ENCODE measurements at places on chromosomes 12 and 14. TPM values are rescaled to one million over a fixed set of nuclear protein-coding genes. Genes with fewer than 3 reads are reported as not detected.

- DNase-seq = no peak
Observed at GRCh38 chr12:114679452-114679875, 4.5 kb downstream of the TBX3 start.

DNA sequence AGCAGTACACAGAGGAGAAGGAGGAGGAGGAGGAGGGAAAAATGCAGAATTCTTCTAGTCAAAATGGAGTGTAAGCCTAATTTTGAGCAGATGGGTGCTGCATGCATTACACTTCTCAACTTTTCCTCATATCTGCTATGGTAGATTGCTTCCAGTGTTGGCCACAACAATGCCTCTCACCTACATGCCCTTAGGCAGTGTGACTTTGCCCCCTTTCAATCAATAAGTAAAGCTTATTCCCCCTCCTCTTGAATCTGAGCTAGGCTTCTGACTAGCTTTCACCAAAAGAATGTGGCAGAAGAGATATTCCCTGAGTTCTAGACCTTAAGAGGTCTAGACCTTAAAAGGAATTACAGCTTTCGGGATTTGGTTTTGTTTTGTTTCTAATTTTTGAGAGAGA, 3.2 kb upstream of the METTL3 start:
- DNase-seq = no peak

- DNase-seq = no peak
Observed at GRCh38 chr12:25800101-25800500, 158.4 kb upstream of the RASSF8 start.

DNA sequence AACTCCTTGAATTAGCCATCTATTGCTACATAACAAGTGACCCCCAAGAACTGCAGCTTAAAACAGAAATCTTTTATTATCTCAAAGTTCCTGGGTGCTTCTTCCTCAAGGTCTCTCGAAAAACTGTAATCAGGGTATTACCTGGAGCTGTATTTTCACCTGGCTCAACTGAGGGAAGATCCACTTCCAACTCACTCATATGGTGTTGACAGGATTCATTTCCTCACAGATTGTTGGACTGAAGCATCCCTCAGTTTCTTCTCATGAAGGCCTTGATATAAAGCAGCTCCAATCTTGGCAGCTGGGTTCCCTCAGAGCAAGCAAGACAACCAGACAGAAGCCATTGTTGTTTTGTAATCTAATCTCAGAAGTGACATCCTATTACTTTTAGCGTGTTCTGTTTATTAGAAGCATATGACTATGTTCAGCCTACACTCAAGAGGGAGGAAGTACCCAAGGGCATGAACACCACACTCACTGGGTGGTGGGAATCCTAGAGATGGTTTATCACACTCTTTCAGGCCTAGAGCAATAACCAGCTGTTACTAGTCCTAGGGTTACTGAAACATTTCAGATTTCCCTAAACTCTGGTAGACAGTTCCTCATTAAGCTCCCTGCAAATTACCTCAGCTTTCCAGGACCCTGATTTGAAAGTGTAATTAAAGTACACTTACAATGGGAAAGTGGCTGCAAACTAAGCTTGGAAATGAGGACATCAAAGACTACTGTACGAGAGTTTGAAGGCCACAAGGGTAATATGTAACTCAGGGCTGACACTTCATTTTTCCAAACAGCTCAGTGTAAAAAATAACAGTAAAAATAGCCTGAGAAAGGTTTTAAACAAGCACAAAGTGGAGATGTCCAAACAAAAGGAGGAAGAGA, 222.2 kb downstream of the SEC23A start:
- no peak for DNase-seq

DNA sequence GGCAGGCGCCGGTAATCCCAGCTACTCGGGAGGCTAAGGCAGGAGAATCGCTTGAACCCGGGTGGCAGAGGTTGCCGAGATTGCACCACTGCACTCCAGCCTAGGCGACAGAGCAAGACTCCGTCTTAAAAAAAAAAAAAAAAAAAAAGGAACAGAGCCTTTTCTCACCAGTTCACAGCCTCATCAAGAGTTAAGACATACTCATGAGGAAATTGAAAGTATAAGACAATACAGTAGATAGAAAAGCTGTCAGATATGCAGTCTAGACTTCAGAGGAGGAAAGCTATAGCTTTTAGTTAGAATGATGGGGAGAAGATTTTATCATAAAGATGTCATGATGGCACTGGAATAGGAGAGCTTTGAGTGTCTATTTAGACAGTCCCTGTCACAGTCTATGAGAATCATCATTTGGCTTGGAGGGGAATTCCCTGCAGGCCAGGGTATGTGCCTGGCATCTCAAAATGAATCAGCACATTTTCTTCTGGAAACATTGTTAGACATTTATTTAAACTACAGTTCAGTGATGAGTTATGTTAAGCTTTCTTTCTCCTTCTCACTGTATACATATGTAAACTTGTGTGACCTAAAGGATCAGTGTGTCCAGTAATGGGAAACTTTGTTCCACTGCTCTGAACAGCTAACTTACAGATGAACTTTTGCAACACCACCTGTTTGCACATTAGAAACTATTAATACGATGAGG, 2.9 kb upstream of the RAB35 start:
- no peak for DNase-seq

DNA sequence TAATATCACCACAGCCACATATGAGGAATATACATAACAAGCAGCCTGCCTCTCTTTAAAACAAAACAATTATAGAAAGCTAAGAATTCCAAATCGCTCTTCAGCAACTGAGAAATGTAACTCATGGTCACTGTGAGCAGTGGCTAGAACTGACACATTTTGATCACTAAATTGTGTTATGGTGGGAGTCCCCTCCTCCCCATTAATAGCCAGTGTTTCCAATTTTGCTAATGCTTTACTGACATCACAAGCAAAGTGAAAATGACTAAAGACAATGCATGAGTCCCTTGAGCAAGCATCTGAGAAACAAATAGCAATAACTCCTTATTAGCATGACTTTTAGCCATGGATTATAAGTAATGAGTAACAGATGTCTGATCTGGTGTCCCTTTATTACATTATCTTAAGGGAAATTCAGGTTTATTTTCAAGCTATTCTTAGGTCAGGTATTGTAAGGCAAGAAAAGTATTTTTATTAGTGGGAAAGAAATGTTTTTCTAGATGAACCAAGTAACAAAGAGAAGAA, 148.3 kb downstream of the KCNH5 start:
- no peak for DNase-seq

GRCh38 chr14:94269156-94269555, 23.9 kb downstream of the SERPINA10 start:
- DNase-seq = no peak

DNA sequence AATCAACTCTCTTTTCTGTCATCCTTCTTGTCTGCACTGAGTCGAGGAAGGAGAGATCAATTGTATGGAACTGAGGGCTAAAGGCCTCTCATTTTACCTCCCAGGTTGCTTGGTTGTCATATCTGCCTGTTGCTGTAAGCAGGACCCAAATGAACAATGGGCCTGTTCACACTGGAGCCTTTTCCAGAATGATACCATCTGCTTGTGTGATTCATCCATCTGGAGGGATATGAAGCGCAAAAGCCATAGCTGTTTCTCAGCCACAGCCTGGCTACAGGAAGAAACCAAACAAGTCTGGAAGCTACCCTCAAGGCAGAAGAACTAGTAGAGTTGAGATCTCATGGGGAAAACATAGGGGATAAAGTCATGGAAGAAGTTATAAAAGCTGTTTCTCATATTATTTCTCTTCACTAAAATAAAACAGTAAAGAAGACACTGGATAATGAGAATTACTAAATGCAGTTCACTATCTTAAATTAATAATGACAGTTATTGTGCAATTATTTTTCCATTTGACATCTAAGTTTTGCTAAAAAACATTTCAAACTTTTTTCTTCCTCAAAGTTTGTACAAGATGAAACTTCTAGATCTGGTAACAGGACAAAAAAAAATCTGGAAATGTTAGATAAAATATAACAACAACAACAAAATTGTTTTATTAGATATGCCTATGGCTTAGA, 106.3 kb downstream of the SPTSSA start:
- no peak for DNase-seq

DNA sequence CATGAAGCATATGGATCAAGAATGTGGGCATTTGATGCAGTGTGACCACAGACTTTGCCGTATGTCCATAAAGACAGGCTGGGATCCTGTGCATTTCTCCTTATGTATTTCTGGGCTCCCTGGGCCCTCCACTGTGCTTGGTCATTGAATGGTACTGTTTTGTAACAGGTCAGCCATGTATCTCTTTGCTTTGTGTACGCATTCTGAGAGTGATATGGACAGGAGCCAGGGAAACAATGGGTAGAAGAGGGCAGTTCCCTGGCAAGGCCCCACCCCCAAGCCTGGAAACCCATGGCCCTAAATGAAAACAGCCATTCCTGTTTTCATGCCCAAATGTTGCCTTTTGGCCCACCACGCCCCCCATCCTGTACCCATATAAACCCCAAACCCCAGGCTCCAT, 15.2 kb upstream of the FBXO34 start:
- no peak for DNase-seq

DNA sequence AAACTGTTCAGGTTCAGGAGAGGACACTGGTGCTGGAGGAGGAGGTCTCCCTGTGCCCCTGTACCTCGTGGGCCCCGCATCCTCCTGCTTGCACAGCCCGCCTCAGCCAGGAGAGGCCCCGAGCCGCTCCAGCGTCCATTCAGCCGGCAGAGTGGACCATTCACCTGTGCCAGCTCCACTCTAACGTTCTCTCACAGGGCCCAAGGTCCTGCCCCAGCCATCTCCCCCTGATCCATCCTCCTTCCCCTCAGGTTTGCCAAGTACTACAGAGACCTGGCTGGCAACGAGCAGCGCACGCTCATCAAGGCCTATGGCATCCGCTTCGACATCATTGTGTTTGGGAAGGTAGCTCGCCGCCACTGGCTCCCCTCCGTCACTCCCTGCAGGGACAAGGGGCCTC, 22.2 kb downstream of the P2RX4 start:
- no peak for DNase-seq

IQSEC3 gene
- total RNA-seq = 0.82 TPM

- DNase-seq = peak; percentile 25
Observed at GRCh38 chr12:103928682-103929045, 1.5 kb upstream of the HSP90B1 start.

DNA sequence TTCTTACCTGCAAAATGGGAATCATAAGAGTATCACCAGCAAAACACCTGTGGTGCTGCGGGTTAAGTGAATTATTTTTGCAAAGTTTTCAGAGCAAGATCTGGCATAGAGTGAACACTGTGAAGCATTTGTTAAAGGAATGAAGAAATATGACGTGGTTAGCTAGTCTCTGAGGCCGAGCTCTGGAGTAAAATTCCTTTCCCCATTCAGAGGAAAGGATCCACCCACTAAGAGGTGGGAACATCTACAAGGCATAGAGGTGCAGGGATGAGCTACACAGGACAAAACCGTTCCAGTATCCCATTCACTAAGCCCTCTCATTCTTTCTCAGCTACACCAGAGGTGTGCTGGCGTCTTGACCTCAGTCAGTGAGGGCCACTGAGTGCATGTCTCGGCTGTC, 48.5 kb downstream of the JAG2 start:
- no peak for DNase-seq

BHLHE41 gene
- total RNA-seq = 0.28 TPM

DNA sequence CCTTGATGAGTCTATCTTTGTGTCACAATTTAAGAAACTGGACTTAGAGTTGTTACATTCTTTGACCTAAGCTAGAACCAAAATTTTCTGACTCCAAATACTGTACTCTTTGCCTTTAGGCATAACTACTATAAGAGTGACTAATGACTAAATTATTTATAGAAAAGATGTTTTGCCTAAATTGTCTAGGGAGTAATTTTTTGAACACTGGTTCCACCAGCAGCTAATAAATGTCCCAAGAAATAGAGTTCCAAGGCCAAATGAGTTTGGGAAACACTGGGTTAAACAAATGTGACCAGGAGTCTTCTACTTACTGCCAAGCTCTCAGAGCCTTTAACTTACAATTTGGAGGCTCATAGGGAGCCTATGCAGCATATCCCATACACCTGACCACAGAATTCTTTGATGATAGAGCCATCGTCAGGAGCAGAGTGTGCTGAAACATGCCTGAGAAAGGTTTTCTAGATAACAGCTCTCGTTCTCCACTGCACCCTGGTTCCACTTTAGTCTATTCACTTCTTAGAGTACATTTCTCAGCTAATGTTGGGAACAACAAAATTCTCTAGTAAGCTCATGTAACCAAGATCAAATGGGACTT, 215.9 kb upstream of the HMGA2 start:
- DNase-seq = no peak

KCNJ8 gene
- total RNA-seq = not detected

RNASE2 gene
- not detected for total RNA-seq

TSPAN31 gene
- total RNA-seq = 11.5 TPM

DNA sequence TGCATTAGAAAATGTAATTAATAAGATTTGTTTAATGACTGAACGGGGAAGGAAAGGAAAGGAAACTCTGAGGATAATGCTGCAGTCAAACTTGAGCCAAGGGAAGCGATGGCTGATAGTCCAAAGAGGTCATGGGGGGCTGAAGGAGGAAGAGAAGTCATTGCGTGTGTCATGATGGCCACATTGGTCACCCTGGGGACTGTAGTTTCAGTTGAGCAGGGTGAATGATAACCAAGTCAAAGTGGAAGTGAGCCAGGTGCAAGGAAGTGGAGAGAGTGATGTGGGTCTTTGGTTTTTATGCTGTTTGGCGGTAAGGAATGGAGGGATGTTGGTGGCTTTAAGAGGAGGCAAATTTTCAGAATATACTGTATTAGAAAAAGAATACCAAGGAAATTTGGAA, 21.6 kb downstream of the C12orf75 start:
- no peak for DNase-seq

DNA sequence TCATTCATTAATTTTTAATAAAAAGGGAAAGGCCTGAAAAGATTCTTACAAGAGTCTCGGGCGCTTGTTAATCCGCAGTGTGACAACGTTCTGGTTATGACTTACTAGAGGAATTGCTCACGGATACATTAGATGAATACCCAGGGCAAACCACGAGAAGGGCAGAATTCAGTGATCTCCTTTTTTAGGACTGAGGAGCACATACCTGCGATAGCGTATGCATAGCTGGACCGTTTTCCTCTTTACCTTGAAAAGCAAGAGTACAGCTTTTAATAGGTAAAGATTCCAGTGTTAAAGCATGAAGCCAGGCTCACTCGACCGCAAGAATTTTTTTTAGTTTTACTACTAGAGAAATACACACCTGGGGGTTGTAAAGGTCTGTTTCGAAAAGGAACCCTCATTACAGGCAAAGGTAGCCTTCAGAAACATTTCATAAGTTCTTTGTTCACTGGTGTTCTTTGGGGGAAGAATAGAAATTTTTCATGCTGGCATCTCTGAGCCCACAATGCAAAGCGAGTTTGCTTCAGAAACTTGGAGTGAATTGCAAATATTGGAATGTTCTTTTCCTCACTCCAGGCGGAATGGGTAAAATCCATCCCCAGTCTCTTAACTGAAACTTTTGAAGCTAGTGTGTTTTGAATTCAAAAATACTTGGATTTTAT, 953 bp downstream of the MAPK1IP1L start:
- DNase-seq = no peak

CLSTN3 gene
- 9.9 TPM for total RNA-seq

TAS2R14 gene
- 1.3 TPM for total RNA-seq

SLC38A2 gene
- 214 TPM for total RNA-seq

DNA sequence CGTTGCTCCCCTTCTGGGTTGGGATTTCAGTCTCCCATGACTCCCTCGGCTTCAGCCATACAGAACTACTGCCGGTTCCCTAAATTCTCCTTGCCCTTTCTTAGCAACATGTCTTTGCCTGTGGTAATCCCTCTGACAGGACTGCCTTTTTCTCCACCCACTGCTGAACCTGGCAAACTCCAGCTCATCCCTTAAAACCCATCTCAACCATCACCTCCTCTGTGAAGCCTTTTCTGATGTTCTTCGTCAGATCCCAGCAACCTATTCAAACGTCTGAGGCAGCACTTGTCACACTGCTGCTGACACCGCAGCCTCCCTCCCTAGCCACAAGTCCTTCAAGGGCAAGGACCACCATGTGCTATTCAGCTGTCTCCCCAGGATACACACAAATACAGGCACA, 10.2 kb upstream of the SMUG1 start:
- DNase-seq = no peak

All from activated T-cell treated with anti-CD3 and anti-CD28 coated beads, Interleukin-2, amount 50 U/mL, for 4 hours (primary cell).